Activated T-helper 9 cell treated with anti-CD3 and anti-CD28 coated beads, Interleukin-2, amount 50 U/mL, for 16 hours (primary cell): ENCODE measurements at places on chromosomes 12 and 14.

DNA sequence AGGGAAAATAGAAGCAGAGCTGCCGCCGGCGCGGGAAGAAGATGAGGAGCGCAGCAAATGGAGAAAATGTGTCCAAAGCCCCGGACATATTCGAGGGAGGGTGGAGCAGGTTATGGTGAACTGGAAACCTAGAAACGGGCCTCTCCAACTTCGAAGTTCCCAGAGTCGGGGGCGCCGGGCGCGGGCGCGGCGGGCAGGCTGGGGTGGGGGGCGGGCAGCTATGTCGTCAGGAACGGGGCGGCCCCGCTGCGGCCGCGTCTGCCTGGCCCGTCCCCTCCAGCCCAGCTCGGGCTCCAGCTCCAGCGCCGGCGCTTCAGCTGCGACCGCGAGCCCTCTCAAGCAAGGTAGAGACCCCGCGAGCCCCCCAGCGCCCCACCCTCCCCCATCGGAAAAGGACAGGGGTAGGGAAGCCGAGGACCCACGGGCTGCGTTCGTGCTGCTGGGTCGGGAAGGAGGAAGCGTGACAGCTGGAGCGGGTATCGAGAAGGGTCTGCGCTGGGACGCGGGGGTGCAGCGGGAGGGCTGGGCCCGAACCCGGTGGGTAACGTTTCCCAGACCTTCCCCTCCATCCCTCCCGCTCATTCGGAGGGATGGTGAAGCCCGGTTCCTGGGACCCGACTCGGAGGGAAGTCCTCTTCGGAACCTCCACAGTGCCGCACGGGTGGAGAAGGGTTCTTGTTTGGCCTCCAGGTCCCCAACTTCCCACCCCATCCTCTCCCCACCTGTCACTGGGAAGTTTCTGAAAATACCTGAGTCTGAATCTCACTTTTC lies 1.0 kb downstream of the DGKA start:
- no peak for DNase-seq

- no peak for DNase-seq
Measured at GRCh38 chr14:100230361-100230760, 8.6 kb upstream of the YY1 start.

DNA sequence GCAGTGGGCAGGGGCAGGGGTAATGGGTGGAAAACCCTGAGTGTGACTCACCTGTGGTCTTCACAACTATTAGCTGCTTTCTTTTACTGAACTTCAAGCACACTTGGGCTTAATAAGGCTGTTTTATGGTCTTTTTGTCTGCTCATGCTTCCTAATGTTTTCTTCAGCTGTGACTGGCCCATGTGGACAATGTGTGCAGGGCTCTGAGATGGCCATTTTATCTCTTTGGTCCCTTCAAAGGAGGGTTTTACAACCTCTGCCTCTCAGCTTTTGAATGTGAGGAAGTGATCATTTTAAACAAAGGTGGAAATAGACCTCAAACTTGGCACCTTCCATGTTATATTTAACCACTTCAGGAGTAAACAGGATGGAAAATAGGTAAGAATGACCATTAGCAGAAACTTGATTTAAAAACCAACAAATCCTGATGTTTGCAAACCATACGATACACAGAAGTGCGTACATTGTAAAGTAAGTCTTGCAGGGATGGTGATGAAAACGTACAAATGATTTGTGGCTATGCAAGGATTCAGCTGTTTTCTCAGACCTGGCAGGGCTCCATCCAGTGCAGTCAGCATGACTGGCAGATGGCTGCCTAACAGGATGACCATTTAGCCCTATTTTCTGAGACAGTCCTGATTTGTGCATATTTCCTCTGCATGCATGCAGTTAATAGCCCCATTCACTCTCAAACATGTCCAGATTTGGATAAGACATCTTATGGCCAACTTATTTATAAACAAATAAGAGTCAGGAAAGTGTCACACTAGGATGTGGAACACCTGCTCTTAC lies 103.2 kb downstream of the SLC38A4 start:
- no peak for DNase-seq

- DNase-seq: no peak
Measured at GRCh38 chr12:97452230-97452629, 10.4 kb upstream of the RMST start.

DNA sequence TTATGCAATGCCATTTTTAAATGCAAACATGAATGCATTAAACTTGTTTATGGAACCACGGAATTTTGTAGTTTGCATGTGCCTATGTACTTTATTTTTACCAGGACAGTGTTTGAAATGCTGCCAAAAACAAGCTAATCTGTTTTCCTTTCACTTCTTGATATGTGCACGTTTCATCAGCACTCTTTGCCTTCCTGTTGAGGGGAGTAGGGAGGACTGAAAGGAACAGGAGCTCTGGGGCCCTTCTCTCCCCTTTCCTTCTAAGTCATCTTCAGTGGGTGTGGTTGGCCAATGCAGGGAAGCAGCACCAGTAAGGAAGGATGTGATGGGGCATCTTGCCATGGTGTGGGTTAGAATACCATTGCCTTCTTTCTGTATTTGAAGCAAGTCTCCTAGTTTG lies 12.1 kb upstream of the PPP4R4 start:
- DNase-seq: no peak

GRCh38 chr14:101232340-101233020 lies 328.8 kb upstream of the DIO3 start:
- DNase-seq: no peak

DNA sequence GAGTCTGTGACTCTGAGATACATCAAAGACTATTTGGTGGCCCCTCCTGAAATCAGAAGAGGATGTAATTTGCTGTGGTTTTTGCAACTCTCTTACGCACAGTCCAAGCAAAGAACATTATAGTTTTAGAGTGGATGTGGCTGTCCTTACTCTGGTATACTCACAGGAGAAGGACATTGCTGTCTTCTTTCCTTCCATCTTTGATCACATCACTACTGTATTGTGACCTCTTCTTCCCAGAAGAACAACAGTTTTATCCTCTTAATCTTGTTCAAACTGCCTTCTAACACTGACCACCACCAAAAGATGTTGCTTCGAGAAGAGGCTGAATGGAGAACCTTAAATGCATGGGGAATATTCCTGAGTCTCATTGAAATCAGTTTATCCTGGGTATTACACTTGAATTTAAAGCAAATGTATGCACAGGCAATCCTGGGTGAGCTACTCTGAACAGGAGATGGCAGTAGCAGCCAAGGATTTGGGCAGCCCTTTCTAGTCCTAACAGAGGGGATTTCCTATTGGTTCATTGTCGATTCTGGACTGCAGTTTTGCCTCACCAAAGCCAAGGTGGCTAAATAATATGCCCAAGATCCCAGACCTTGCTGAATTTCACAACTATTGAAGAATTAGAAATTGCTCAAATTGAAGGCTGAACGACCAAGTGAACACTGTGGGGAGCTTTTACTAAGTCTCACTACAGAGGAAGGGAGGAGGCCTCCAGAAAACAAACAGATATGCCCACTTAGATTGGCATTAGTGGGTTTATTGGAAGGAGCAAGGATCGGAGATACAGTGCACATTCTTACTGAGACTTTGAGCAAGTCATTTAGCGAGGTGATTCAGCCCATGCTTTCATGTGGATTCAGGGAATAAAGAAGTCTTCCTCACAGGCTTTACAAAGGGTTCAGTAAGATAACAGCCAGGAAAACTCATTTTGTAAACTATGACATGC lies 282.8 kb downstream of the PAWR start:
- DNase-seq: no peak

GRCh38 chr12:119334430-119335170 lies at the start of gene CCDC60:
TSS of gene CCDC60 (plus strand) at chr12:119334729. CDS start at chr12:119335177, 448 bp downstream.
- no peak for DNase-seq

- DNase-seq: no peak
Measured at GRCh38 chr12:2672863-2673262, 121.9 kb upstream of the FKBP4 start.

DNA sequence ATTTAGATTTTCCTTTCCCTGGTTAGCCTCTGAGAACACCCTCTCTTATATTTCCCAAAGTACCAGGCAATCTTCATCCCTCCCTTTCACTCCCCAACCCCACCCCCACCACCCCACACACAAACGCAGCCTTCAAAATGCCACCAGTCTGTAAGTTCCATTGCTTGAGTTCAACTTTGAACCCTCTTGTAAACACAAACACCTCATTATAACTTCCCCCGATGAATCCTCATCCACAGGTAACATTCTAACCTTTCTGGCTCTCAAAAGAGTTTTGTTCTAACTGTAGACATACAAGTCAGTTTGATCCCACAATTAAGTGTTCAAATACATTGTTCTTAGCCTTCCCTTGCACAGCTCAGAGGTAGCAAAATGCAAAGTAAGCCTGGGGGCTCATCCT lies 199.4 kb upstream of the FOXN3 start:
- no peak for DNase-seq

- no peak for DNase-seq
Measured at GRCh38 chr12:49200919-49201594, 12.2 kb upstream of the TUBA1A start.

- no peak for DNase-seq
Measured at GRCh38 chr14:47220096-47220495, 455.3 kb downstream of the MDGA2 start.

DNA sequence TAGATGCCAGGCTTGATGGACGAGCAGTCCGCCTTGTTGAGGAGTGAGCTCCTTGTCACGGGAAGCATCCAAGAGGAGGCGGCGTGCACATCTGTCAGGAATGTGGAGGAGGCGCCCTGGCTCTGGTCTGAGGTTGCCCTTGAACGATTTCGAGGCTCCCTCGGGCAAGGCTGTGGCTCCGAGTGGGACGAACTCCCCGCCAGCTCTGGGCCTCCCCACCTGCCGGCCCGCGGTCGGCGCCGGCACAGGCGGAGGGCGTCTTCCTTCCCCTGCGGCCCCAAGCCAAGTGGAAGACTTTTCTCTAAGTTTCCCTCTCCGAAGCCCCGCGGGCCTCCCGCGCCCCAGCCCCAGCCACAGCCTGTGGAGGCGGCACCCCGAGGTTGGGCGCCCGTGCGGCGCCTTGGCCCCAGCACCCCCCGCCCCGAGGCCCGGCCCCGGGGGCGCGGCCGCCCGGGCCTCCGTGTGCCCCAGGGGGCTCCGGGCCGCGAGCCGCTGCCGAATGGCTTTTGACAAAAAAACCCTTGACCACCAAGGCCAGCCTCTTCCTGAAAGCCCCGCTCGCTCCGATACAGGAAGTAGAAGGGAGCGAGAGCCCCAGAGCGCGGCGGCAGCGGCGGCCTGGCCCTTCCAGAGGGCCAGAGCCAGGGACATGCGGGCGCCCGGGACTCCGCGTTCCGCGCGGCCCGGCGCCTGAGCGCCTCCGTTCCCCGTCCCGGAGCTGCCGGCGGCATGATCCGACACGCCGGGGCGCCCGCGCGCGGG lies at the start of gene RIN3:
Gene RIN3 (plus strand): TSS at position 578 of the 762 bp plus-strand sequence. CDS start 152 bp downstream, at position 730.
- DNase-seq: peak; percentile 13

DNA sequence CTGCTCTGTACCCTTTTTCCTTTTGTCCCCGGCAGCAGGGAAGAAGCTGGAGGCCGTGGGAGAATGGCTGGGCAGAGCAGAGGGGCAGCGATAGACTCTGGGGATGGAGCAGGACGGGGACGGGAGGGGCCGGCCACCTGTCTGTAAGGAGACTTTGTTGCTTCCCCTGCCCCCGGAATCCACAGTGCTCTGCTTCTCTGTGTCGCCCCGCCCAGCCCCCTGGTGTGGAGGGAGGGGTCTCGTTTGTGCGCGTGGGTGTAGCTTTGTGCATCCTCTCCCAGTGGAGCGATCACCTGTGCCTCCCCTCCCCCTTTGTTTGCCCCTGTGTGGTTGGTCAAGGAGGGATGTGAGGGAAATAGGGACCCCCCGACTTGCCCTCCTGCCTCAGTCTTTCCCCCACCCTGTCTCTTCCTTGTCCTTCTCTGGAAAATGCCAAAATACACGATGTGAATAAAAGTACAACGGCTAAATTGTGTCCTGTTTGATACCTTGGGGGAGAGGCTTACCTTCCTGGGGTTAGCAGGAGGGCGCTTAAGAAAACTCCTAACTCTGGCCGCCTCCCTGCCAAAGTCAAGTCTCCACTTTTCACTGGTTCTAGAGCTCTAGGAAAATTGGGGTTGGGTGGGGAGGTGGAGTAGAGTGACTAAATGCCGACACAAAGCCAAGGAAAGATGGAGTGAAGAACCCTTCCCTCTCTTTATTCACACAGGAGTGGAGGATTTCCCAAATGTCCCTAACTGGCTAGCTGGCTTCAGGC lies 990 bp upstream of the TPI1 start:
- no peak for DNase-seq
